ENCODE measurements at places on chromosomes 6 and 20. TPM values are rescaled to one million over a fixed set of nuclear protein-coding genes. Genes with fewer than 3 reads are reported as not detected.

CDK19 gene
- 40.8 TPM for total RNA-seq

HLA-DPA1 gene
- 253 TPM for total RNA-seq

DNA sequence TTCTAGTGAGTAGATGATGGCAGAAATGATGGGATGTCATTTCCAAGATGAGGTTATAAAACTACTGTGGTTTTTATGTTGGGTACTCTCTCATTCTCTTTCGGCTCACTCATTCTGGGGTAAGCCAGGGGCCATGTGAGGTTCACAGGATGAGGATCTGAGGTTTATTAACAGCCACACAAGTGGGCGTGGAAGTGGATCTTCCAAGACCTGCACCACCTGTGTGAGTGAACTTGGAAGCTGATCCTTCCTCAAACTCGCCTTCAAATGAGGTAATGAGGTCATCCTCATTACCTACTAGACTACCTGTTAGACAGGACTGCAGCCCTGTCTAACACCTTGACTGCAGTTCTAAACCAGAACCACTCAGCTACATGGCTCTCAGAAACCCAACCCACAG, 45.1 kb upstream of the TAGAP start:
- no peak for DNase-seq

CENPQ gene
- total RNA-seq = 12.2 TPM

- no peak for DNase-seq
Measured at GRCh38 chr6:133623065-133623464, 265.8 kb upstream of the TCF21 start.

- DNase-seq = no peak
Measured at GRCh38 chr20:62236200-62236599, 2.1 kb upstream of the OSBPL2 start.

GRCh38 chr6:111727041-111727440, 121.4 kb upstream of the TRAF3IP2 start:
- DNase-seq = no peak

IFNGR1 gene
- 23.6 TPM for total RNA-seq

ADAT2 gene
- 23.0 TPM for total RNA-seq

SYTL3 gene
- total RNA-seq = 0.89 TPM

- no peak for DNase-seq
Measured at GRCh38 chr20:58297394-58297793, 12.1 kb upstream of the RAB22A start.

GRCh38 chr6:55892749-55893357, 17.5 kb upstream of the BMP5 start:
- no peak for DNase-seq

- no peak for DNase-seq
Measured at GRCh38 chr6:13404228-13404891, 76.0 kb upstream of the TBC1D7 start.

BMP2 gene
- total RNA-seq = not detected

ZBTB46 gene
- total RNA-seq = 1.1 TPM

HSPA1B gene
- 40.1 TPM for total RNA-seq

DNA sequence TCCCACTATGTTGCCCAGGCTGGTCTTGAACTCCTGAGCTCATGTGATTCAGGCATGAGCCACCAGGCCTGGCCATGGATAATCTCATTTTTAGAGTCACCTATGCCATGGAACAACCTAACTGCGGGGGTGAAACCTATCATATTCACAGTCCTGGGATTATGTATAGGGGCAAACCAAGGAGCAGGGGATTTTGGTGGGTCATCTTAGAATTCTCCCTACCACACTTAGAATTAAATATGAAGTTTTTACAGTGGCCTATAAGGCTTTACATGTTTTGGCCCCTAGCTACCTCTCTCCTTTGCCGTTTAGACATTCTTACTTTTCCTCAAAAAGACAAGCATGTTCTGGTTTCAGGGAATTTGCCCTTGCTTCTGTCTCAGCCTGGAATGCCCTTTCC, 20.6 kb upstream of the VEGFA start:
- DNase-seq = no peak

DNA sequence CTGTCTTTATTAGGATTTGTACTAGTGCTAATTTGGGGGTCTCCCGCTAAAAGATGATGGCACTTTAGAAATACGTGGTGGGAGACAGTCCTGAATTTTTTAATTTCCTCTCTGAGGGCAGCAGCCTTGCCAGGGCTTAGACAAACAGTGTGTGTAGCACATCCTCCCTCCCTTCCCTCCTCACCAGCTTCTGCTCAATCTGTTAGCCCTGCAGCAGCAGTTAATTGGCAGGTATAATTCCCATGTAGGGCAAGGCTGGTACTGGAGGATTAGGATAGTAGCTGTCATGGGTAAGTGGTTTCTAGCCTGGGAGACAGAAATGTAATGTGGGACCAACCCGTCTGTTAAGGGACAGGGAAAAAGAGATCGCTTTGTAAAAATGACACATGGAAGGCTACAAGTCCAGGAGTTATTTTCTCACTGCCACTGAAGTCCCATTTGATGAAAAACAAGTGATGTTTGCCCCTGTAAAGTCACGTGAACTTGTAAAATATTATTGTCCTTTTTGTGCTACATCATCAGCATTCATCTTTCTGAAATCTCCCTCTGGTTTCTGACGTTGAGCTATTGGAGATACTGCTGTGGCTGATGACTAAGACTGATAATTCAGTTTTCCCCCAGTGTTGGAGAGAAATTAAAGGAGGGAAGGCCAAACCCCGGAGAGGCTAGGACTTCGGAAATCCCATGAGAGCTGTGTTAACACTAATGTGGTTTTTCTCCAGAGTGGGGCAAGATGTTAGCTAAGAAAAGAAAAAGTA, 40.6 kb downstream of the CTNNBL1 start:
- DNase-seq = no peak

- peak; percentile 25 for DNase-seq
Measured at GRCh38 chr6:147390909-147391536, 117.5 kb upstream of the SAMD5 start.

GRCh38 chr20:57275813-57276212, 9.4 kb upstream of the BMP7 start:
- DNase-seq = no peak

GRCh38 chr6:56282391-56282790, 35.0 kb upstream of the COL21A1 start:
- DNase-seq = no peak

DNA sequence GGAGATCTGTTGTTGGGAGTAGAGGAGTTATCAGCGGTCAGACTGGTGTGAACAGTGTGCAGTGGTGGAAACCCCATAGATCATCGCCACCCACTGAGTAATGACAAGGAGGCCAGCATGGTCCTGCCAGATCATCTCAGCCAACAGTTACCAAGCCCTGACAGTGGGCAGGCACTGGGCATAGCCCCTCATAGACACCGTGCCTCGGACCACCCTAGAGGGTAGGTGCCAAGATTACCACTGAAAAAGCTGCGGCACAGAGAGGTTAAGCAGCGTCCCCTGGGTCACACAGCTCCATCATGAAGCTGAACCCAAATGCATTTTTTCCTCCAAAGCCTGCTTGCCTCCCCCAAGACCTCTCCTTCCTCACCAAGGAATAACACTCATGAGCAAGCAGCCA, 21.5 kb upstream of the BMP7 start:
- no peak for DNase-seq

GRCh38 chr6:67219346-67219745, 1415.7 kb upstream of the ADGRB3 start:
- DNase-seq = no peak

GRCh38 chr20:13671916-13672378, 33.2 kb upstream of the TASP1 start:
- no peak for DNase-seq

RALY gene
- total RNA-seq = 163 TPM

DNA sequence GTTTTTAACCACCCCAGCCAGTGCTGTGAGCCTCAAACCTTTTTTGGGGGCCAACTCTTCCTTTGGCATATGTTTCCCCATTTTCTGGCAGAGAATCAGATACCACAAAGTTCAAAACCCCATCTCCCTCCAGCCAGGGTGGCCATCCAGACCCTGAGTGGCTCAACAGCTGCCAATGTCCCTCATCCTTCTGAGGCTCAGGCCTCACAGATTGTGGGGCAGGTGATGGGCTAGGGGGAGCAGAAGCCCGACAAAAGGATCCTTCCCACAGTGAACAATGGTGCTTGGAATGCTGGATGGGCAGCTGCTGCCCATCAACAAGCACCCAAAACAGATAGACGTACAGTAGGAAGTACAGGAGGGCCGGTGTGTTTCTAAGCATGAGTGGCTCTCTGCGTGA, 42.6 kb upstream of the IL17A start:
- DNase-seq = no peak

GRCh38 chr20:60066438-60066823, 108.2 kb downstream of the CDH26 start:
- DNase-seq = no peak

DNA sequence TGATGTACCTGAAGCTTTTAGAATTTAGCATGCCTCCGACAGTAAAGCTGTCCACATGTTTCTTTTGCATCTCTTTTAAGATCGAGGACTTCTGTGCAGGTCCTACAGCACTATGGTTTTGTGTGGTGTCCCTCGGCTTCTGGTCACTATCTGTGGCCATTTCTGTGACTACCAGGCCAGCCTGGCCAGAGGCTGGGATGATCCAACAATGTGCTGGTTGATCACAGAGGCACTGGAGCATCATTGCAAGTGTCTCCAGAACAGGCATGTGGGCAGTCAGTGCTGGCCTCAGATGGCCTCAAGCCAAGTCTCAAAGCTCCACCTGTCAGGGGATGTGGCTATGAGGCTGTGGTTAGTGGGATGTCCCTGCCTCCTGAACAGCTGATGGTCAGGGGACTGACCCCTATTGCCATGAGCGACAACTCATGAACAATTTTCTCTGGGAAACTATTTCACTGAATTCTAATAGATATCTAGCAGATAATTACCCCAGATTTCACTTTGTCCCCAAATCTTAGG, 136.6 kb downstream of the SYNDIG1 start:
- no peak for DNase-seq

GRCh38 chr6:30345852-30346251, 896 bp downstream of the RPP21 start:
- DNase-seq = no peak

All from OCI-LY7 (cell line).